NB4 (cell line): ENCODE measurements at places on chromosomes 12 and 14.

- peak; percentile 96 for DNase-seq
These were observed 5.5 kb downstream of the AQP5 start for GRCh38 chr12:49967042-49967776.

- DNase-seq: no peak
These were observed 21.4 kb downstream of the SMOC1 start for GRCh38 chr14:69900603-69901002.

DNA sequence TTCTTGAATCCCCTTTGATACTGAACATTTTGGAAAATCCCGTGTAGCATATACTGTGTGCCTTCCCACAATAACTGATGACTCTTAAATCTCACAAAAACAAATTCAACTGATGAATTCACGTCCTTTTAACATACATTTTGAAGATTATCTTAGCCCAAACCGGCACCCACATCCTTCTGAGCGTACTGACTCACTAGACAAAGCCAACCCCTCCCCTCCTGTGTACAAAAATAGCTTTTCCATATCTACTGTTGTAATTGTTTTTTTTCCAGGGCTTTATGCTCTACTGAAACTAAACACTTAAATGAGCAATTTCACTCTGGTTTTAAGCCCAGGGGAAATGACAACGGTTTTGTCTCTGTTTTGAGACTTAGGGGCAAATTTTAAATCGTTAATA is 109.4 kb upstream of the ATF7IP start:
- peak; percentile 36 for DNase-seq

DNA sequence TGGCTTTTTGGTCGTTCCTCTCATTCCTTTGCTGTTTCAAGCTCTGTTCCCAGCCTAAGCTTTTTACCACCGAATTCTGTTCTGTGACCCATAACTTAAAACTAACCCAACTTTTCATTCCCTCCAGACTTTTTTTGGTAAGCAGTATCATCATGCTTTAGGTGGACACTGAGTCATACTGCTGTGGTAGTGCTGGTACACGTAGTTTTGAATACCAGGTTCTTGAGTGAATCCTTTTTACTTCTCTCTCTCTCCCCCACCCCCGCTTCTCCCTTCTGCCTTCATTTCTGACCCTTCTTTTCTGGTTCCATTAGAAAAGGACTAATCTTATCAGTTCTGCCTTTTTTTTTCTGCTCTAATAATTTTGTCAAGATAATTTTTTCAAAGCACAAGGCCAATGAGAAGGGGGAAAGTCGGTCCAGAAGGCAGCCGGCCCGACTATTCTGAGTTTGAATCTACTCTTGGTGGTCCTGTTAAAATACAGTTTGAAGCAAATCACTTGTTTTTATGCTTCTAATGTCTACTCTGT is 2.3 kb upstream of the MDM2 start:
- DNase-seq: no peak

DNA sequence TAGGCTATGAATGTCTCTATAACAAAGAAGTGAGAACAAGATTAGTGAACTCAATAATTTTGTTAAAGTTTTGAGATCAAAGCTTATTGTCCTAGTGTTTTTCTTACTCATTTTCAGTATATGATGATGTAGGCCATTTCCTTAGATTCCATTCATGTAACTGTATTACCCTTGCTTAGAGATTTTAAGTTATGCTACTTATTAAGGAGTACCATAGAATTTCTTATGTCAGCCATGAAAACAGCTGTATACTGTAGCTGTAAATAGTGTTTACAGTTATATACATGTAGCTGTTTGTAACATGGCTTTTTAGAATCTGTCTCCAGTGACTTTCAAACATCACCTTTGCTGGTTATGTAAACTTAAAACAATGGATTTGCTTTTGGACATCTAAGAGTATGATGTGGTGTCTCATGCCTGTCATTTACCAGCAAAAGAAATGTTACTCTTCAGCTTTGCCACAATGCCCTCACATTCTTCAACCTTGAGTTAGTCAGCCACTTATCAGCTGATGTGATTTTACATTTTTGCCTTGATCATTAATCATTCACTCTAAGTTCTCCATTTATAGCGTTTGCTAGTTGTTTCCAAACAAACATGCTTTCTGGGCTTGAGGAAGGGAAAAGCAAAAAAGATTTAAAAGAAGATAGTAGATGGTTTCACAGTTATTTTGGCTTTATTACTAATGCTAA is 55.5 kb downstream of the SLC16A7 start:
- no peak for DNase-seq

DNA sequence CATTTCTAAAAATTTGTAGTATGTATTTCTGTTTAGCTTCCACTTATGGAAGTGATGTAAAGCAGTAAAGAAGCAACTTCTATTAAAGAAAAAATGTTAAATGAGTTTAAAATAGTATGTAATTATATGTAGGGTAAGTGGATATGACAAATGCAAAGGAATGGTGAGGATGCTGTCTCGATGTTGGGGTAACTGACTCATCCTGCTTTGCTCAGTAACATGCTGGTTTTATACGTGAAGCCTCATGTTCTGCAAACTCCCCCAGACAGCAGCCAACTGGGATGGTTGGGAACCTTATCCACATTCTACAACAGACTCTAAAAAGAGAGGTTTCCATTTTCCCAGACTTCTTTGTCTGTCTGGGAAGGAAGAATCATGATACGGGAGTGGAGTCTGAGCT is 1006.4 kb upstream of the TMEM132C start:
- DNase-seq: no peak

DNA sequence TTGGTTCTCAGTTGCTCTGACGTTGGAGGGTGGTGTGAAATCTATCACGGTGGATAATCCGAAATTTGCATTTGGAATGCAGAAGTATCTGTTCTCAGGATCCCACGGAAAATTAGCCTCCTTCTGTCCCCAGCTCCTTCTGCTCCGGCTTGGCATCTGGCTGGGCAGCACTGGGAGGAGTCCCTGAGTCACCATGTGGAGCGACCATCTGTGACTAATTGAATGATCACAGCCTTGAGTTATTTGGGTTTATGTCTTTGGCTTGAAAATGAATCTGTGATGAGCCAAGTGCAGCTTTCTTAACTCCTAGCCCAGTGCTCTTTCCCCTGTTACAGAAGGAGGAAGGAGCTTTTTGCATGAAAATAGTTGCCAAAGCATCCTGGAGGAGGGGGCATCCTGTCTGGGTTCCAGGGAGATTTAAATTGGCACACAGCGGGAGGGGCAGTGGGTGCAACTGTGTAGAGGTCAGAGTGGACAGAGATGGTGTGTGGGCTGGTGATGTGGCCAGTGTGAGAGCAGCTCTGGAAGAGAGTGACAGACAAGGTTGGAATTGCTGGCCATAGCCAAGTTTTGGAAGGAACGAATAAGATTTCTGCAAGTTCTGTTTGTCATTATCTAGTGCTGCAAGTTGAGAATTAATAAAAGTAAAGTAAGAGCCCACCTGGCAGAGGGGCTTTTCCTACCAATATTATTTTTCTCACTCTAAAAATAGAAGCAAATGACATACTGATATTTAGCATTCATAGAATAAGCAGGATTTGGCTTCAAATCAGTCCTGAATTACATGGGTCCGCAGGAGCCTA is 74.4 kb downstream of the SLC24A4 start:
- DNase-seq: no peak

DNA sequence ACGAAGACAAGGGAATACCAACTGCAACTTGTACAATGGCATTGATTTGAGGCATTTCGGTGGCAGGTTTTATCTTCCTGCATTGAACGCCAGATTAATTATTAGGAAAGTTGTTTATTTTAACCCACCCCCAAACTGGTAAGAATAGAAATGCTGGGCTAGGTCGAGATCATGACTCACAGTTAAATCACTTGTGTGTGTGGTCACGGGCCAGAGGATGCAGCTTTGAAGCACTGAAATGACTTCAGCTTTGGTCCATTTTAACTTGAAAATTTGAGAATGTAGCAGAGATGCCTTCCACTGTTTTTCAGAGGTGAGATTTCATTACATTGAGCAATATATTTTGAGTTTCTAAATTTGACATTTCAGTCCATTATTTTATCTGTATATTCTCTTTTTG is 23.6 kb upstream of the KCNH3 start:
- DNase-seq: peak; percentile 20

GRCh38 chr14:39680777-39681176 is 248.5 kb upstream of the FBXO33 start:
- DNase-seq: no peak

DNA sequence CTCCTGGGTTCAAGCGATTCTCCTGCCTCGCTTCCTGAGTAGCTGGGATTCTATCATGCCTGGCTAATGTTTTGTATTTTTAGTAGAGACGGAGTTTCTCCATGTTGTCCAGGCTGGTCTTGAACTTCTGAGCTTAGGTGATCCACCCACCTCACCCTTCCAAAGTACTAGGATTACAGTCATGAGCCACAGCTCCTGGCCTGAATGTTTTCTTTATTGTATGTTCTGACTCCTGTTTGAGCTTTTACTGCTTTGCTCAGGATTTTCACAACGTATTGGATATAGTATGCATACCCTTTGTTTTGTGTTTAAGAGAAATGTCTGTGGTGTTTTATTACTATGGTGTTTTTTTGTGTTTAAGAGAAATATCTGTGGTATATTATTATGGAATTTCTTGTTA is 37.2 kb downstream of the ATF7IP start:
- no peak for DNase-seq

GRCh38 chr14:32627545-32628298 is 298.6 kb downstream of the AKAP6 start:
- no peak for DNase-seq

- DNase-seq: peak; percentile 95
These were observed 42.6 kb upstream of the FOXJ2 start for GRCh38 chr12:7989827-7990491.

DNA sequence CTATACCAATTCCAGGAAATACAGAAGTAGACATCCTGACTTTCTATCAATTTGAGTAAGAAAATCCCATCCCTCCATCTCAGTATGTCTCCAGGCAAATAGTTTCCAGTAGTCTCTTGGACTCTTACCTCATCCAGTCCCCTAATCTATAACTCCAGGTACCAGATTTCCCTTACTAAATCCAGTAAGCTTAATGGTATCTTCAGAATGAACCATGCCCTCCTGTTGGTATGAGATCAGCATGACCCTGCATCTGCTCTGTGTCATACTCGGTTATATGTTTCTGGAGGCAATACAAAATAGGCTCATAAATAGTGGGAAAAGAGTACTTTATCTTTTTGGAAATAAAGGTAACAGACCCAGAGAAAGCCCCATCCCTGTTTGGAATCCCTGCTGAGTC is 18.4 kb downstream of the PIGH start:
- no peak for DNase-seq
